Suppressor macrophage treated with lipopolysaccharide for 1 hour (primary cell): ENCODE measurements at places on chromosomes 16 and 17.

- no peak for DNase-seq
Measured at GRCh38 chr17:61678339-61678738, 87.3 kb upstream of the NACA2 start.

- DNase-seq, result peak; percentile 26
Measured at GRCh38 chr17:73595479-73595878, 48.8 kb downstream of the SDK2 start.

DNA sequence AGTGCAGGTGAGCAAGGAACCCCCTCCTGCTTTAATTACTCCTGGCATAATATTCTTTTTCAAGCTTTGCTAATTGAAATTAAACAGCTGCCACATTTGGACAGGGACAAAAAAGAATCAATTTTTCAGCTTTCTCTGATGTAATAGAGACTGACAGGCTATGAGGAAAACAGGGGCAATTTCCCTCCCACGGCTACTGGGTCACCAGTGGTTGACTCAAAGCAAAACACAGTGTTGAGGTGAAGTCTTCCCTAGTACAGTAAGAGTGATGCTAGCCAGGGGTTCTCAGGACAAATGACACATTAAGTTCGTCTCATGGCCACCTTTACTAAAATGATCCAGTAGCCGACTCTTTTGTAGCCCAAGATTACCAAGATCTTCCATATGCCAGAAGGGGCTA lies 38.6 kb upstream of the PMFBP1 start:
- DNase-seq, result peak; percentile 78

DNA sequence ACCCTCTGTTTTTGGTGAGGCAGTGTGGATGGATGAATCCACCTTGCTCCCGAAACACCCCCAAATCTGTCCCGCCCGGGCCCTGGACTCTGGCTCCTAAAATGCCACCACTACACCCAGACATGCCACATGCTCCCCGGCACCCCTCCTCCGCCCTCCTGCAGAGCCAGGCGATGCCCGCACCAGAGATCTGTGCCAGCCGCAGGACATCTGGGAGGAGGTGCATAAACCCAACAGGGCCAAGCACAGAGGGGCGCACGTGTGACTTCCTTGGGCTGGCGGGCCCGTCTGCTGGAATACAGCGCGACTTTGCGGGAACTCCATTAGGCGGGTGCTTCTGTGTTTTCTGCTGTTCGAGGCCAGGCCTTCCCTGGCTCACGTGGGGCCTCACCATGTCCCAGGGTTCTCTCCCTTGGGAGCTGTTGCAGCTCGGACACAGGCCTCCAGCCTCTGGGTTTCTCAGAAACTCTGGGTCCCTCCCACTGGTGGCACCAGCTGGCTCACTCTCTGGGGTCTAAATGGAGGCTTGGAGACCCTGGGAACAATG lies 14.1 kb upstream of the ACSF3 start:
- no peak for DNase-seq

GRCh38 chr17:78890498-78890897 lies 12.5 kb downstream of the CEP295NL start:
- DNase-seq, result peak; percentile 92
